ENCODE measurements at places on chromosomes 13 and 19.

- no peak overlapping the region for H3K27ac ChIP-seq
- peak overlapping the region; percentile 31 for H3K4me3 ChIP-seq
- H3K27me3 ChIP-seq = no peaks in the 10 kb centered on the region
- DNase-seq = no peak
Observed at GRCh38 chr19:3800996-3801395, 14.8 kb upstream of the MATK start.

GRCh38 chr13:107864543-107865317, 350.6 kb downstream of the LIG4 start:
- no peaks in the 10 kb centered on the region for H3K4me1 ChIP-seq
- peaks cover 21% of the 10 kb centered on the region for H3K27me3 ChIP-seq
- no peak for DNase-seq
- no peak overlapping the region for H3K4me3 ChIP-seq
- no peaks in the 10 kb centered on the region for H3K36me3 ChIP-seq

- no peak overlapping the region for H3K4me3 ChIP-seq
- H3K4me1 ChIP-seq = no peaks in the 10 kb centered on the region
- H3K27me3 ChIP-seq = no peaks in the 10 kb centered on the region
- H3K36me3 ChIP-seq = no peaks in the 10 kb centered on the region
- DNase-seq = no peak
- no peak overlapping the region for H3K27ac ChIP-seq
Observed at GRCh38 chr19:16288544-16288943, 36.1 kb upstream of the KLF2 start.

GRCh38 chr13:30744056-30744680, 8.8 kb downstream of the ALOX5AP start:
- no peaks in the 10 kb centered on the region for H3K27me3 ChIP-seq
- H3K4me1 ChIP-seq = peaks cover 6% of the 10 kb centered on the region

GRCh38 chr13:46176756-46177155, 5.2 kb downstream of the LCP1 start:
- H3K27ac ChIP-seq = peak overlapping the region; percentile 69
- peak; percentile 67 for DNase-seq
- peaks cover 7% of the 10 kb centered on the region for H3K4me1 ChIP-seq
- H3K4me3 ChIP-seq = peak overlapping the region; percentile 40

Data from Peyer's patch (tissue), 4 donors.